ENCODE measurements at places on chromosomes 7 and 10.

DNA sequence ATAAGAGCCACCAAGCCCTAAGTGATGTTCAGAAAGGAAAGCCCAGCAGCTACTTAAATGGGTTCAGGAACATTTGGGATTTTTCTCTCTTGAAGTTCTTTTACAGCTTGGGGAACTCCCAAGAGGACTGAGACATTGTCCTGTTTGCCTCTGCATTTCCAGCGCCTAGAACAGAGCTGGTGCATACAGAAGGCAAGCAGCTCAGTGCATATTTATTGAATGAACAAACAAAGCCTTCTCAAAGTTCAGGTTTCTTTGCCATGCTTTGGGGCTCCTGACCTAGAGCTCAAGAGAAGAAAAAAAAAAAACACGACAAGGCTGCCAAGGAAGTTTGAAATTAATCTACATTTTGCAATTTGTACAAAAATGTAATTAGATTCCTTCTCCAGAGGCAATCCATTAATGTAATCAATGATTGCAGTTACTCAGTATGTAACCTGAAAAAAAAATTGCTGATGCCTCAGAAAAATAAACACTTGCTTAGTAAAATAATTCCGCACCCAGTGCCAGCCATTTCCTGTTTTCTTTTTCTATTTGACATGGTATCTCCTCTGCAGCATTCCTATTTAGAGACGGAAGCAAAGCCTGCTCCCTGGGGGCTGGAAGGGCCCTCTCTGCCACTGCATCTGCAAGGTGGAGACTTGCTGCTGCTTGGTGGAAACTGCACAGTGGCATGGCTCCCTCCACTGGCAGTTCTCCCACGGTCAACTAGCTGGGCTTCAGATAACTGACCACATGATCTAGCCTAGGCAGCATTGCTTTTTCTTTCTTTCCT is 157.3 kb downstream of the TMEM178B start:
- DNase-seq, result no peak

DNA sequence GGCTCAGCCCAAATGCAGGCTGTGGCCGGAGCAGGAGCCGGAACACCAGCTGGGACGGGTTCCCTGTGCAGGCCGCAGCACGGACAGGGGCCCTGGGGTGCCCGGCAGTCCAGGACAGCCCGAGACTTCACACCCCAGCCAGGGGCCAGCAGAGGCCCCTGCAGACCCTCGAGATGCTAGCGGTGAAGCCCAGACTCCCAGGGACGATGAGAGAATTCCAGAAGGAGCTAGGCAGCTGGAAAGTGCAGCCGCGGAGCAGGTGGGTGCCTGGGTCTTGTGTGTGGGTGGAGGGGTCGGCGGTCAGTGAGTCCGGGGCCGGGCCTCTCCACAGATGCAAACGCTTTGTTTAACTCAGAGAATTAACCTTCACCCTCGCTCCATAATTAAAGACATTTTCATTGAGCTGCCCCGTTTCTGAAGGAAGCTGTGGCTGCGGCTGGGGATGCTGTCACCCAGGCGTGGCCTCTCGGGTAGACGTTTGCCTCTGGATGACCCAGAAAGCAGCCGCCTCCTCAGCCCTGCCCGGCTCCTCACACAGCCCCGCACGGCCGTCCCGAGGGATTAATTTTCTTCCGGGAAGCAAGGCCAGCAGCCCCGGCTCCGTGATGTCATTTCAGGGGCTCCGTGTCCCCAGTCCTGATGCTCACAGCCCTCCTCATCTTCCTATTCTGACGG is 26.5 kb downstream of the KNDC1 start:
- DNase-seq, result no peak

- no peak for DNase-seq
Measured at GRCh38 chr10:93841961-93842360, 51.8 kb upstream of the SLC35G1 start.

GRCh38 chr10:28631896-28632583 is 45.3 kb upstream of the BAMBI start:
- no peak for DNase-seq

- DNase-seq, result no peak
Measured at GRCh38 chr10:87642486-87642885, 17.2 kb upstream of the PAPSS2 start.

GRCh38 chr10:71635867-71636266 is 83.7 kb downstream of the C10orf105 start:
- no peak for DNase-seq

GRCh38 chr10:123748711-123749110 is 82.6 kb downstream of the GPR26 start:
- no peak for DNase-seq

DNA sequence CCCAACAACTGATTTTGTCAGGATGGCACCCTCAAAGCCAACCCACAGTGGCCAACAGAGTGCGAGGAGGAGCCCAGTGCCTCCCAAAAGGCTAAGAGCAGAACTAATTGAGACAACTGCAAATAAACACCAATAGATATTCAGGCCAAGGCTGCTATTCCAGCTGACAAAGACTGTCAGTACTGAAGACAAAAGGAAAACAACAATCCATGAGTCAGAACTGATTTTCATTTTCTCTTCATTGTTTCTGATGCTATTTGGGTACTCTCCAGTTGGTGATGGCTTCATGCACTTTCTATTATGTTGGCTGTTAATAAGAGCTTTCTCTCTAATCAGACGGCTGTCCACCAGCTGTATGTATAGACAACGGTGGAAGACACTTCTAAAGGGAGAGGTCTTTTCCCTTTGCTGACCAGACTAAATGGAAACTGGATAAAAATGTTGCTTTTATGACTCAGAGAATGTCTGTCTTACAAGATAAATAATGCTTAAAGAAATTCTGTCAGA is 515.9 kb downstream of the PARD3 start:
- no peak for DNase-seq

DNA sequence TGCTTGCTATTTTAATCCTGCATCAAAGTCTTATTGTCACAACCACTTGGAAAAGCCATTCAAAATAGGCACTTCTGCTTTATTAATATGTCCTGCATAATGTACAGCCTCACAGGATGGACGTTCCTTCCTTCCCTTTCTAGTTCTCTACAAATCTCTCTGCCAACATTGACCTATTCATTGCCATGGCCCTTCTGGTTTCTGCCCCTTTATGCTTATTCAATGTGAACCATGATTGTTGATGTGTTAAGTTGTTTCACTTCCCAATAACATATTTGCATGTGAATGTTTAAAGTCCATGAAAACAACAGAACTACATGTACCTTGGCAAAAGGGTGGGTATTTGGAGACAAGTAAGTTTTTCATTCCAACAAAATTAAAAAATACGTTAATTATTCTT is 45.7 kb downstream of the COL28A1 start:
- DNase-seq, result no peak

- DNase-seq, result no peak
Measured at GRCh38 chr10:60990663-60991062, 46.7 kb upstream of the RHOBTB1 start.

DNA sequence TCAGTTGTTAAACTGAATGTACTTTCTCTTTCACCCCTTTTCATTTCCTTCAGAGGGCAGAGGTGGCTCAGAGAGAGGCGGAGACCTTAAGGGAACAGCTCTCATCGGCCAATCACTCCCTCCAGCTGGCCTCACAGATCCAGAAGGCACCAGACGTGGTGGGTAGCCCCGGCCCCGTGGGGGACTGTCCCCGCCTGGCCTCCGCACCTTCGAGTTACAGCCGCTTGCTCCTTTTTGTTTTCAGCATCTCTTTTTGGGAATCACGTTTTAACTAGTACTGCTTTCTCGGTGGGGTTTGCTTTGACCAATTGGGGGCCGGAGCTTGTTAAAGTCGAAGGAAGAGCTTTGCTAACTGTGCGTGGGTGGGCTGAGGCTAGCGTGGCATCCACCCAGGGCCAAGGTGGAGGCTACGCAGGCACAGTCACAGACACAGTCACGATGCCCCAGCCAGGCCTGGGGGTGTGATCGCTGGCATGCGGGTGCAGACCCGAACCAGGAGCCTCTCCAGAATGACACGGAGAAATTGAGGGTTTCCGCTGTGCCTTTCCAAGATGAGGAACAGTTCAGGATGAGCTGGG is 116.2 kb upstream of the SH2B2 start:
- DNase-seq, result no peak

DNA sequence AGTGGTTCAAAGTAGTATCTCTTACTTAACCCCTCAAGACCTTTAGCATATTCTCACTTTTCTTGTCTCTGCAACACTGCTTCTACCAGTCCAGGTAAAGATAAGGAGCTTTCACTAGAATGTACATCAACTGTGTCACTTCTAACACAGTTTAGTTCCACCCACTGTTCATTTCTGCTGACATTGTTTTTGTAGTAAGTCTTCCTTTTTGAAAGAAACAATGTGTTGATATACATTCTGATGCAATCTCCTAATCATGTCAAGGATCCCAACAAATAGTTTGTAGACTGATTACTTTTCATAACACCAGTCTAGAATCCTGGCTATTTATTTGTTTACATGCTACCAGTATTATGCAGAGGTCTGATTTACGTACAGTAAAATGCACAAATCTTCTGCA is 47.5 kb downstream of the CCSER2 start:
- no peak for DNase-seq

GRCh38 chr10:14208231-14208630 is 122.5 kb downstream of the FRMD4A start:
- no peak for DNase-seq

GRCh38 chr10:22005763-22006162 is 2.2 kb upstream of the DNAJC1 start:
- DNase-seq, result no peak

DNA sequence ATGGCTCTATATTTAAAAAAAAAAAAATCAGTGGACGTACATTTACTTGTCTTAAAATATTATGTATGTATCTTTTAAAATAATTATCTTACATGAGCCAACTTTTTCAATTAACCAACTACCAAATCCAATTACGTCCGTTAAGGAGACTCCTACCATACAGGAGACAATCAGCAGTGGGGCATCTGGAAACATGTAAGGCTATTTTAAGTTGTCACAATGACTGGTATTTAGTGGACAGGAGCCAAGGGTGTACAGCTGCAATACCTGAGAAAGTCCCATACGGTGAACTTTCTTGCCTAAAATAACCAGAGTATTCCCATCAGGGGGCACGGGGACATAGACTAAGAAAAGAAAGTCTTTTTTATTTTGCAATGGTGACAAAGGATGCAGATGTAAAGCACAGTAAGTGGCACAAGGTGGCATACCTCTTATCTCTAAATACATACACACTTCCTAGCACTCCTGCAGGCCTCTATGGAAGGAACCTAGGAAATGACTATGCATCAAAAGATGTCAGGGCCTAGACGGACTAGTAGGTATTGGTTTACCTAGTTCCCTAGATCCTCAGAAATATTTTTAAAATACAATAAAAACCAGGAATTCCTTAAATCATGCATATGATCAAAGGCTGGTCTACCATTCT is 16.0 kb upstream of the TLL2 start:
- no peak for DNase-seq

GRCh38 chr7:140981951-140982350 is 32.8 kb downstream of the MRPS33 start:
- DNase-seq, result no peak

- no peak for DNase-seq
Measured at GRCh38 chr7:3164380-3164792, 120.7 kb upstream of the CARD11 start.

DNA sequence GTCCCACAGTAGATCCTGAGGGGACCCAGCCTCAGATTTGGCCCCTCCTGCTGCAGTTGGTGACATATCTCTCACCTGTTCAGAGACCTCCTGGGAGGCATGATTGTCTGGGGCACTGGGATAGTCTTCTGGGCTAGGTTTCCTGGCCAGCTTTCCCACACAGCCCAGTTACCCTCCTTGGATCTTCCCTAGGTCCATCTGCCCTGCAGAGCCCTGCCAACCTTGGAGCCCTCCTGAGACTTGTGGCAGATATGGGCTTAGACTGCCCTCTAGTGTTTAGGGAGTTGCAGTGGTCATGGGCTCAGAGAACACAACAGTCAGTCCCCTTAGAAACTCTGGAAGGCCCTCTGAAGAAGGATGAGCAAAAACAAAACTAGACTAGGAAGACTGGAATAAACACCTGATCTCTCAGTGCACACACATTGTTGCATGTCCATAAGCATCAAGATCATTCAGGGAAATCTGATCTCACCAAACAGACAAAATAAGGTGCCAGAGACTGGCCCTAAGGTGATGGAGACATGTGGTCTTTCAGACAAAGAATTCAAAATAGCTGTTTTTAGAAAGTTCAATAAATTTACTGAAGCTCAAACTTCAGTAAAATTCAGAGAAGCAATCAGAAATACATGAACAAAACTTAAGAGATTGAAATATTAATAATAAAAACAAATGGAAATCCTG is 324.6 kb downstream of the ATRNL1 start:
- DNase-seq, result no peak

DNA sequence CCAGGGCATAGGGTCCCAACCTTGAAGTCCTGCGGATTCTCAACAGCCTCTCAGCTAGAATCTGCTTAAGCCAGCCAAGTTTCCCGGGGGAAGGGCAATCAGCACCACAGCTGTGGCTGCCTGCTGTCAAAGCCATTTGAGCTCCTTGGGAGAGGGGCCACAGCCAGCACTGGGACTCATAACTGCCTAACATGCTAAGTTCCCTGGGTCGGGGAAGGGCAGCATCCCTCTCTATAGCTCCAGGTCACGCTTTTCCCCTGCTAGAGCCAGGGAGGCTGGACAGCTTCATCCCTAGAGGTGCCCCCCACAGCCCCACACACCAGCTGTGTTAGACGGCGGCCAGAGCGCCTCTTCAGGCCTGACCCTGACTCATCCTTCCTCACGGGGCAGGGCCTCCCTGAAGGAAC is 49.6 kb upstream of the PDE1C start:
- no peak for DNase-seq

- no peak for DNase-seq
Measured at GRCh38 chr7:90777041-90777440, 180.9 kb downstream of the CDK14 start.

GRCh38 chr10:131311661-131312477 is at the start of gene TCERG1L:
TCERG1L (minus strand) TSS chr10:131311721; CDS start chr10:131311635, 86 bp downstream.
- no peak for DNase-seq

- DNase-seq, result no peak
Measured at GRCh38 chr10:22976534-22976933, 48.7 kb downstream of the ARMC3 start.

DNA sequence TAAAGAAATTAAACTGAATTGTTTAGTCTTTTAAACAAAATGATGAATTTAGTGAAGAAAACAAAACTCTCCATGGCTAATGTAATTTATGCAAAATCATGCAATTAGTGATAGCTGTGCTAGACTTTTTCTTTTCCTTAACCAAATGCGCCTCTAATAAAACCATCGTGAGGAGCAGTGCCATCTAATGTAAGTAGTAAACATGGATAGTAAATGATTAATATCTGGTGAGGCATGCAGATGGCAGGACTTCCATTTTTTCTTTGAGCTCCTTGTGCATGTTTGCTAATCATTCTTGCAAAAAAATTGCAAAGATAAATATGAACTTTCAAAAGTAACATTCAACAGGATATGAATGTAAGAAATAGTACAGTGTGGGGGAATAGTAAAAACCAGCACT is 2.3 kb downstream of the INSYN2A start:
- no peak for DNase-seq

Measured in T-helper 9 cell (primary cell).